NCI-H1417 (cell line): ENCODE measurements at places on chromosomes 4 and X.
A peak's percentile ranks its signal among the peaks of the same experiment; 100 is the strongest.

- DNase-seq = no peak
Measured at GRCh38 chrX:43065978-43066377, 288.0 kb upstream of the PPP1R2C start.

- no peak for DNase-seq
Measured at GRCh38 chr4:55143858-55144257, 18.5 kb upstream of the KDR start.

DNA sequence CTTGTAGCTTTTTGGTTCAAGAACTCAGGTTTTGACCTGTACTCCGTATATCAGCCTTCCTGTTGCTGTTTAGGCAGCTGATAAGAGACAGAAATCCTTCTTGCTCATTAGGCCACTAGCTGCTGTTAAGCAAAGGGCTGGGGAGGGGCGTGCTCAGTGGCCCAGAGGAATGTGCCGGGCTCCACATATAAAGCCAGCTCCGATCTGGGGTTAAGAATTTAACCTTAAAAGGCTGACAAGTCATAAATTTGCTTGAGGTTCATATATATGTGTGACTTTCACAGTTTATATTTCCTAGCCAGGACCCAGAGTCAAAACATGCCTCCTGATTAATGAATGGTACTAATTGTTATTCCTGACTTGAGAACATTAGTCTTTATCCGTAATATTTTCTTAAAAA lies 15.3 kb downstream of the GPC3 start:
- no peak for DNase-seq

DNA sequence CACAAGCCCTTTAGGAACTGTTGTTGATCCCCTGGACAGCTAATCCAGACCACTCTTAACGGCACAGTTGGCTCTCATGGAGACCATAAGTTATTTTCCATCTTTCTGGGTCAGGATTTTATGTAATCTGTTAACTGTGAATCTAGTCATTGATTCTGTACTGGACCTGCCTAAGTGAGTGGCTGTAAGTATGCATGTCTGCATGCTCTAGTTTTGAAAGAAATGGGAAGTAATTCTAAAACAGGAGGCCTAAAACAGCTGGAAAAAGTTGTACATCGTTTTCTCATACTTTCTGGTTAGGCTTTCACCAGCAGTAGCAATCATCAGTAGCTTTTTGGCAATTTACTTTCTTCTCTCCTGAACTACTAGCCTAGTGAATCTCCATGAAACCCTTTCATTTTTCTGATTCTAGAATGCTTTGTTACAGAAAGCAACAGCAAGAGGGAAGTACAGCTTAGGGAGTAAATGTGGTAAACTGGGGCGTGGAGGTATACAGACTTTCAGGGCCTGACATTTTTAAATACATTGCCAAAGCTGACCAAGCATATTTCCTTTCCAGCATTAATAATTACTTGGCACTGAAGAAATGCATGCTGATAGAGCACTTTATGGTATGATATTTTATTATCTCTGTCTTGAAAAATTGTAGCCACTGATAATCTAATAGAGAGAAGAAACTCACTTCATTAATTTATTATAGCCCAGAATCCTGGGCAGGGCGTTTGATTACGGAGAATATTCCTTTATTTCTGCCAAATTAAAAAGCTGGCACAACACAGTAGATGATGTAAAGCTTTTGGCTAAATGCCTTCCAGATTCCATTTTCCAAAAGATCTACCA lies 202.7 kb downstream of the BANK1 start:
- DNase-seq = no peak

DNA sequence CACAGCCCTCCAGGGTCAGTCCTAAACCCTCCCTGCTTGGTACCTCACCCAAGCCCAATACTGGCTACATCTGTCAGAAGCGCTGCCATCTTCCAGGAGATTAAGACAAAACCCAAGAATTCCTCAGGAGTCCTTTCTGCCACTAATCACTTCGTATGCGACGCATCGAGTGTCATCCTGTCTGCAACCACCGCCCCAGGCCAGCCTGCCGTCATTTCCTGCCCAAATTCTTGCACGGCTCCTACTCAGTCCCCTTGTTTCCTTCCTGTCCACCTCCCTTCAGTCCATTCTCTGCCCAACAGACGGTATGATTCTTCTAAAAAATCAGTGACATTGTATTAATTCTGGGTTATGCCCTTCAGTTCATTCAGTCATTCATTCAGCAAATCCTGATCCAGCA lies 113.6 kb downstream of the NFKB1 start:
- no peak for DNase-seq

DNA sequence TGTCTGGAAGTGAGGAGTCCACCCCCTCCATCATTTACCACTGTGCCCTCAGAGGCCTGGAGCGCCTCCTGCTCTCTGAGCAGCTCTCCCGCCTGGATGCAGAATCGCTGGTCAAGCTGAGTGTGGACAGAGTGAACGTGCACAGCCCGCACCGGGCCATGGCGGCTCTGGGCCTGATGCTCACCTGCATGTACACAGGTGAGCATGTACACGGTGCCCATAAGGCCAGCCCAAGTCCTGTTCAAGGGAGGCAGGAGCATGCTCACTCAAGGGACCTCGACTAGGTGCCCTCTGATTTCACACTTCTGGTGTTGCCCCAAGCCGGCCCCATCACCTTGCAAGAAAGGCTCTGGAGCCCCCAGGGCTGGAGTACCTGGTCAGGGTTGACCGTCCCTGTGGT lies 13.4 kb upstream of the MSANTD1 start:
- DNase-seq = no peak

GRCh38 chrX:50769389-50770063 lies 44.5 kb downstream of the SHROOM4 start:
- peak; percentile 15 for DNase-seq

- DNase-seq = no peak
Measured at GRCh38 chr4:158050942-158051341, 121.9 kb downstream of the GASK1B start.

- DNase-seq = no peak
Measured at GRCh38 chr4:169492436-169493163, 119.8 kb downstream of the NEK1 start.

- DNase-seq = no peak
Measured at GRCh38 chr4:171042989-171043524, 770.1 kb upstream of the GALNTL6 start.

DNA sequence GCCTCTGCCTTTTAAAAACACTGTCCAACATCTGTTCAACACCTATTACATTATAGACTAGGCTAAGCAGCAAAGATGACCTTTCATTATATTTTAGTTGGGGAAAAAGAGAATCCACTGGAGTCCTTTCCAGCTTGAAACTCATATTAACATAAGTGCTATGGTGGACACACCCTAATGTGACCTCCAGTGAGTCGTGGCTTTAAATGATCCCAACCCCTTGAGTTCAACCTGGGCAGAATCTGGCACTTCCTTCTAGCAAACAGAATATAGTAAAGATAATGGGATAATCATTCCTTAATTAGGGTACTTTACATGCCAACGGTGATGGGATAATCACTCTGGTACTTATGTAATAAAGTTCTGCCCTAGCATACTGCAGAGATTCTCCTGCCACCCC lies 162.6 kb downstream of the MAB21L2 start:
- no peak for DNase-seq

- DNase-seq = peak; percentile 40
Measured at GRCh38 chrX:27976284-27976683, 5.0 kb downstream of the DCAF8L1 start.

DNA sequence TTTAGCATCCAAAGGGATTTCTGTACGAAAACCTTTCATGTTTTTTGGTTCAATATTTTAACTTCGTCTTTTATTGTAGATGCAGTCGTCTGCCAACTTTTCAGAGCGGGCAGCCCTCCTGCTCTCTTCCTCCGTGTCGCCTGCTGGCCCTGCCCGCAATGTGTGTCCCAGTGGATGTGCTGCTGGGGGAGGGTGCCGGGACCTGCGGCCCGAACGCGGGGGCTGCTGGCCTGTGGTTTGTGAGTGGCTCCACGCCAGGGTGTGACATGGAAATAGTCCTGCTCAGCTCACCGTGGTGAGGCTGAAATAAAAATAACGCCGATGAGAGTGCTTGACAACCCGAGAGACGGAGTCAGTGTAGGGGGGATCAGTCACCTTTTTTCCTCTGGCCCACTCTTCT lies 59.7 kb upstream of the GRPEL1 start:
- no peak for DNase-seq
